ENCODE measurements at places on chromosomes 6 and 20.

- no peak for DNase-seq
These were observed 150.2 kb downstream of the CDH26 start for GRCh38 chr20:60108397-60108796.

DNA sequence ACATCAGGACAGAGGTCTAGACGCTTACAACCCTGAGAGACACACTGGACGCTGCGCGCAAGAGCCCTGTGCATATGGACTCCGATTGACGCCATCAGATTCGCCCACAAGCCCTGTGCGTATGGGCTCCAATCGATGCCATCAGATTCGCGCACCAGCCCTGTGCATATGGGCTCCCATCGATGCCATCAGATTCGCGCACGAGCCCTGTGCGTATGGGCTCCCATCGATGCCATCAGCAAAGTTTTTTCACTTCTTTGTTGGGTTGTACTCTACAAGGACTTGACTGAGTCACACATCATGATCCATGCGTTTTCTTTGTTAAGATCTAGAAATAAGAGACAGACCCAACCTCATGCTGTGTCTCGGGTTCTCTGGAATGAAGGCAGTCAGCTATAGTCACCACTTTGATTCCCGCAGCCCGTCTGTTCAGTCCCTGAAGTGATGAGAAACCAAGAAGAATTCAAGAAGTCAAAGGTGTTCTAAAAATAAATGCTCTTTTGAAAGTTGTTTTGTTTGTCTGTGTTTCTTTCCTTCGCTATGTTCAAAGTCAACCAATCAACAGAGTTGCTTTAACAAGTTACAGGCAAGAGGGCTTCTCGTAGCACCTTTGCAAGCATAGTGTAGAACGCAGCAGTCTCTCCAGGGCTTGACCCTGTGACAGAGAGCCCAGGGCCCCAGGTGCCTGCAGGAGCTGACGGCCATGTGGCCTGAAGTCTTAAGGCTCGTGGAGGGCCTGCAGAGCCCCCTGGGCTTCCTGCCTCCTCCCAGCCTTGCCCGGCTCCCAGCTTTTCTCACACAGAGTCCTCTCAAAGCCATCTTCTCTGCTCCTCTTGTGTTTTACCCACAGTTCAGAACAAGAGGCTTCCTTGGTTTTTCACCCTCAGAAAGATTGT lies 7.9 kb downstream of the RPS6KA2 start:
- DNase-seq = peak; percentile 56

DNA sequence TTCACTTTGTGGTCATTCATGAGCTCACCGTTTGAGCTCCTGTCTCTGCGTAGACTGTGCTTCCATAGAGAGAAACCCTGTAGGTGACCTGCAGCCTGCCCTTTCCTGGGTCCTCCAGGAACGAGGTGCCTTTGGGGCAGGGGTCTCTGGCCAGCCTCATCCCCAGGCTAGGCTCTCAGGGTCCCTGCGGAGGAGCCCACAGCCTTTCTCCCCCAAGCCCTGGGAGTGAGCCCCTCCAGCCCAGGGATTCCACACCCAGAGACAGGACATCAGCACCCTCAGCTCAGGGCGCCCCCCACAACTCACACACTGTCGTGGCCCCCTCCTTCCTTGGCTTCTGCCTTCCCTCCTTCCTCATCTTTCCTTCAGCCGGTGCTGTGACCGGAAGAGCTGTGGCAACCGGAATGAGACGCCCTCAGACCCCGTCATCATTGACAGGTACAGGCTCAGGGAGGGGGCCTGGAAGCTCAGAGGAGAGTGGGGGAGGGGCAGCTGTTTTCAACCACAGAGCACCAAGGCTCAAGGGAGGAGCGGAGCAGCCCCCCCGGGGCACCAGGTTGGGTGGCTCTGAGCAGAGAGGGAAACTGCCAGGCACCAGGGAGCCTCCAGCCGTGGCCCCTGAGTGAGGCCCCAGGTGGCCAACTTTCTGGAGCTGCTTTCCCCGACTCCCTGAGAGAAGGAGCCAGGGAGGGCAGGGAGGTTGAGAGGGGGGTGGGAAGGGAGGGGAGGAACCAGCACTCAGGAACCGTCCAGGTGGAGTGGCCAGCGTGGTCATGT lies 16.8 kb downstream of the EBF4 start:
- no peak for DNase-seq

DNA sequence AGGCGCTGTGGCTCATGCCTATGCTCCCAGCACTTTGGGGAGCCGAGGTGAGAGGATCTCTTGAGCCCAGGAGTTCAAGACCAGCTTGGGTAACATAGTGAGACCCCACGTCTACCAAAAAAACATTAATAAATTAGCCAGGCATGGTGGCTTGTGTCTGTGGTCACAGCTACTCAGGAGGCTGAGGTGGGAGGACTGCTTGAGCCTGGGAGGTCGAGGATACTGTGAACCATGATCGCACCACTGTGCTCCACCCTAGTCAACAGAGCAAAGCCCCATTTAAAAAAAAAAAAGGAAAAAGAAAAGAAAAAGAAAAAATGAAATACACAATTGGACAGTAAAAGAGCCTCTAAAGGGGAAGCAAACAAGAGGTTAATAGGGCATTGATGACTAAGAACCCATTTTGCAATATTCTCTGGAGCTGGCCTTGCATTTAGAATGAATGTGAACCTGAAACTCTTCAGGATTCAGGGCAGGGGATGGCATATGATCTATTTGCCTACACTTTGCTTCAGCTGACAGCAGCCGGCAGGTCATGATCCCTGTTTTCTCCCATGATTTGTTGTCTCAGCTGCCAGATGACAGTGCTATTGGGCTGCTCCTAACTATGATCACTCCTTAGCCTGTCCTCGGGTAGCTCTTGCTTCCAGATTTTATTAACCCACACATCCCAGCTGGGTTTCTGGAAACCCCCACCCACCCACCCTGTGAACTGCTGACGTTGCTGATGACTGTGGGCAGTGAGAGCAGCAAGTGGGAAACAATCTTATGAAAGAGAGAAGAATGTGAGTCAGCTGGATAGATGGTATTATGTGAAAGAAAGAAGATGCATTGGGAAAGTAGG lies 83.8 kb upstream of the ELOVL5 start:
- DNase-seq = no peak

DNA sequence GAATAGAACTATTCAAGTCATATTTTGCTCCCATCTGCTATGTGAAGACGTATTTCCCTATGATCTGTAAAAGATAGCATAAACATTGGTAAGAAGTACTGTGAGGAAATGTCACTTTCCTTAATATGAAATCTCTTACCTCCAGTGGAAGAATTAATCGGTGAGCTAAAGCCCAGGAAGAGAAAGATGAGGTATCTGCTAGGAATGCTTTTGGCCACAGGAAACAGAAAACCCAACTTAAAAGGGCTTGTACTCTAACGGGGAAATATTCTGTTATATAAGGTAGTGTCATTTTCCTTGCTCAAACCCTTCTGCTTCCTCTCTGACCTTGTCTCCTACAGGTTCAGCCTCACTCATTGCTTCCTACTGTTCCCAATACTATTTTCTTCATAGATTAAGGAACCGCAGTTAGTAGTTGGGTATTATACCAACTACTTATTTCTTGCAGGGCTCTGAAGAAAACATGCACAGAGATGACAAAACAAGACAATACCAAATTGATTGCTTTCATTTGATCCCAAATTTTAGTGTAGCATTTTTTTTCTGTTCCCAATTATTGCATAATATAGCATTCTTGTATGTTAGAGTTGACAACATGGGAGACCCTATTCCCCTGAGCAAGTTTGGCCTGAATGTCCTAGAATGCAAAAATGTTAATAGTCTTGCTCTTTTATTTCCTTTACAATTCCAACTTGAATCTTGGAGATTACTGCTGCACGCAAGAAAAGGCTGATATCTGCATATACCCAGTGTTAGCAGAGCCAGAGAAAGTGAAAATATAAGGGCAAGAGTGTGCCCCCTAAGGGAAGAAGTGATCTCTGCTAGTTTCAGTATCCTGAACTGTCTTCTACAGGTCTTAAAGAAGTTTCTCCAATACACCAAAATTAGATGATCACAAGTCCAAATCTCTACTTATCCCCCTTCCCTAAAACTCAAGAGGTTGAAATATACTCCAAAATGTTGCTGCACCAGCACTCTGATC lies 65.3 kb downstream of the AFG1L start:
- DNase-seq = no peak

- no peak for DNase-seq
These were observed 145.6 kb upstream of the SOX4 start for GRCh38 chr6:21447987-21448386.

DNA sequence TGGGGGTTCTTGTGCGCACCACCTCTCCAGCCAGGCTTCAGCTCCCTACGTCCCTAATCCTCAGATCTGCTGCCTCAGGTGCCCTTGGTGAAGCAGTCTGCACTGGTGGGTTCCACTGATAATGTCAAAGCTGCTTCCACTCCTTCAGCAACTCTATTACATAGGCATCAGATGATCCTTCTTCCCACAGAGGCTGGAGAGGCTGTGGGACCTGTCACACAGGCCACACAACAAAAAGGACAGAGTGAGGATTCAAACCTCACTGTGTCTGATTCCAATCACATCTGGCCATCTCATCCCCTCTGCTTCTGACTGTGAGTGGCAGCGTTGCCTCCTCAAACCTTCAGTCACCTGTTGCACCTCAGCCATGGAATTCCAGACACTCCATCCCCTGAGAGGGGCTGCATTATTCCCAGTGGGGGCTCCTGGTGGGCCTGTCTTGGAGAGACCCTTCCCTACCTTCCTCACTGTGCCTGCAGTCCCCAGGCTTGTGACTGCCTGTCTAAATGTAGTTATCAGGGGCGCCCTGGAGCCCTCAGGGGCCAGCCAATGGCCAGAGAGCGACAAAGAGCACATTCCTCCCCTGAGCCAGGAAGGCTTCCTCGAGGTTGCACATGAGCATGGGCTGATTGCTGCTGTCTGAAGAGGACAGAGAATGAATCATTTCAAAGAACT lies 211.4 kb upstream of the ECI2 start:
- no peak for DNase-seq

DNA sequence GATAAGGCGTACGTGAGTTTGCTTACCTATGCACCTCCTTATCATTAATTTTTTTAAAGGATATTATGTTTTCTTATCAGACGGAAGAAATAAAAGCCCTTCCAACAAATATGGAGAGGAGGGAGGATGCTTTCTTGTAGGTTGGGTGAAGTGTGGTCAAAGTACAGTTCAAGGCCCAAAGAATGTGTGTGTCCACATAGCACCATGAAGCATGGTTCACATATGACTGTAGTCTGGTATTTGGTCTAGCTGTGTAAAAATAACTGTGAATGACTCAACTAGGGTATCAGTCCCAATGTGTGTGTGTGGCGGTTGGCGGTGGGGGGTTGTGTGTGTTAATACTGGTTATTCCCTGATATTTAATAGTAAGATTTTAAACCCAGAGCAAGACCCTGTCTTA lies 212.7 kb downstream of the TMEM242 start:
- no peak for DNase-seq

GRCh38 chr20:701401-702129 lies 26.0 kb upstream of the SCRT2 start:
- DNase-seq = no peak

- no peak for DNase-seq
These were observed 9.8 kb downstream of the VEGFA start for GRCh38 chr6:43779852-43780236.

GRCh38 chr20:44698351-44698750 lies 16.8 kb upstream of the CCN5 start:
- no peak for DNase-seq

GRCh38 chr6:11491596-11492463 lies 45.7 kb upstream of the TMEM170B start:
- DNase-seq = no peak

- DNase-seq = peak; percentile 78
These were observed 6.1 kb downstream of the EDN1 start for GRCh38 chr6:12296255-12296573.

- DNase-seq = peak; percentile 24
These were observed 132.7 kb upstream of the LRFN2 start for GRCh38 chr6:40719671-40720374.

DNA sequence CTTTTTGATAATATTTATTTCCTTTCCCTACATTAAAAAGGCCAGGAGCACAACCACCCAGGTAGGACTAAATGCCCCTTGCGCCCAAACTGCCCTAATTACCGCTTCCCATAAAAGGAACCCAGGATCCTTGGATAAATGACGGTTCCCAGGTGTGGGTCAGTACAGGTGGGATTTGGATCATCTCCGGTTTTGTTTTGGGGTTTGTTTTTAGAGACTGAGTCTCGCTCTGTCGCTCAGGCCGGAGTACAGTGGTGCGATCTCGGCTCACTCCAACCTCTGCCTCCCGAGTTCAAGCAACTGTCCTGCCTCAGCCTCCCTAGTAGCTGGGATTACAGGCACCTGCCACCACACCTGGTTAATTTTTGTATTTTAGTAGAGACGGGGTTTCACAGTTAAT lies 28.4 kb downstream of the ZNF217 start:
- DNase-seq = no peak

GRCh38 chr6:7414811-7415210 lies 25.2 kb downstream of the RIOK1 start:
- DNase-seq = no peak

DNA sequence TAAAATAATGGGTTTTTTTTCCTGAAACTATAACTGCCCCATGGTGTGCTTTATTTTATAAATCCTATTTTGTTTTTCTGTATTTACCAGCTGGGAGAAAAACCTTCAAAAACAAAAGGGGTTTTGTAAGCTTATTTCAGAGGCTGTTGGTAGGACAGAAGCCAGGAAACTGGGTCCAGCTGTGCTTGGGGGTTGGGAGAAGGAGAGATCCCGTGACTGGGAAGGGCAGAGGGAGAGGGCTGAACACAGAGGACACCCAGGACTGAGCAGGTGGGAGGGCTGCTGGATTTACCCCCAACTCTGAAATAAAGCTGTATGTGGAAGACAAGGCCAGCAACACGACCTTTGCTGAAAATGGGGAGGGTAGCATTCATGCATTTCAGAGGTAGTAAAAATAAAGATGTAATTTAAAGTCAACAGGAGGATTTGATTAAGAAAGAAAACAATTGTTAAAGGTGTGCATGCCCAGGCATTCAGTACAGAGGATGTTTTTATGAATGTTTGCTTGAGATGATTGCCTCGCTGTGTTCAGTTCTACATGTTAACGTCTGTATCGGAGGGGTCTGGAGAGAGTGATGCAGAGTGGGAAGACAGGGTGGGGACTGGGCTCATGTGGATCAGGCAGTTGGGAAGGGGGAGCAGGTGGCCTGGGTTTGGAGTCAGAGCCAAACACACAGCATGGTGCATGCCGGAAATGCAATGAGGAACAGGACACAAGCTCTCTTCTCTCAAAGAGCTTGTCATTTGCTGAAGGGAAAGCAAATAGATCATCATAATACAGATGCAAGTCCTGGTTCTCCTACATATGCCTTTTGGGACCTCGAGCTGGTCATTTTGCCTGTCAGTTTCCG lies 21.4 kb downstream of the ARFGEF3 start:
- DNase-seq = no peak
